GM13977 (cell line): ENCODE measurements at places on chromosomes 5 and 9.

GRCh38 chr9:21053851-21054250, 22.4 kb upstream of the HACD4 start:
- no peak for DNase-seq

GRCh38 chr5:6995115-6995514, 281.9 kb downstream of the TENT4A start:
- DNase-seq = no peak

GRCh38 chr5:34891981-34892380, 23.3 kb downstream of the RAD1 start:
- no peak for DNase-seq

DNA sequence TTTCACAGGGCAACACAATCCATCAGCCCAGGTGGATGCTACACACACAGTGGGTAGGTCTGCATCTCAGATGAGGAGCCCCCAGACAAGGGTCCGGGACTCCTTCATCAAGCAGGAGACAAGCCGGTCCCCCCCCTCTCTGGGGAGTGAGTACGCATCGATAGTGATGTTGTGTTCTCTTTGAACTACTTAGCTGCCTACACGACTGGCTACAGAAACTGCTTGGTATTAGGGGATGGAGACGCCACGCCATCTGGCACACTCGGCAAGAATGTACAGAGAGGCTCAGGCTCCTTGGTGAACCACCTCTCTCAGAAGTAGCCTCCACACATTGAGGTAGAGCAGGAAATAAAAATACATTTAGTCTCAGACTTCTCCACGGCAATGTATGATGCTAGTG, 179.8 kb downstream of the CNTNAP3 start:
- no peak for DNase-seq

GRCh38 chr5:20266066-20266465, 278.1 kb upstream of the CDH18 start:
- no peak for DNase-seq

DNA sequence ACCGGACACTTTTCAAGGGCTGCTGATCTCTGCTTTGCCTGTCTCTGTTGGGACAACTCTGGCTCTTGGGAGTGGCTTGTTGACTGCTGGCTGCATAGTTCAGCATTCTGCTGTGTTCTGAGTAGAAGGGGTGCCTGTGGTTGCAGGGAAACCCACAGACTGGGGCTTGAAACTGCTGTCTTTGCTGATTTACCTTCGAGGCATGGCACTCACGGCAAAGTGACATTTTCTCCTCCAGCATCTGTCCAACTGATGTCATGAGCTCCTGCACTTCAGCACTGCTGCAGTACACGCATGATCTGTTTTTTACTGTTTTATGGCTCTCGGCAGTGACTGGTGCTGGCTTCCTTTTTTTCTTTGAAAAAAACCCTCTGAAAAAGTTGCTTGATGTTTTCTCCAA, 69.2 kb downstream of the SPATA31D1 start:
- no peak for DNase-seq

GRCh38 chr9:122221183-122221811, 7.5 kb downstream of the LHX6 start:
- peak; percentile 23 for DNase-seq

DNA sequence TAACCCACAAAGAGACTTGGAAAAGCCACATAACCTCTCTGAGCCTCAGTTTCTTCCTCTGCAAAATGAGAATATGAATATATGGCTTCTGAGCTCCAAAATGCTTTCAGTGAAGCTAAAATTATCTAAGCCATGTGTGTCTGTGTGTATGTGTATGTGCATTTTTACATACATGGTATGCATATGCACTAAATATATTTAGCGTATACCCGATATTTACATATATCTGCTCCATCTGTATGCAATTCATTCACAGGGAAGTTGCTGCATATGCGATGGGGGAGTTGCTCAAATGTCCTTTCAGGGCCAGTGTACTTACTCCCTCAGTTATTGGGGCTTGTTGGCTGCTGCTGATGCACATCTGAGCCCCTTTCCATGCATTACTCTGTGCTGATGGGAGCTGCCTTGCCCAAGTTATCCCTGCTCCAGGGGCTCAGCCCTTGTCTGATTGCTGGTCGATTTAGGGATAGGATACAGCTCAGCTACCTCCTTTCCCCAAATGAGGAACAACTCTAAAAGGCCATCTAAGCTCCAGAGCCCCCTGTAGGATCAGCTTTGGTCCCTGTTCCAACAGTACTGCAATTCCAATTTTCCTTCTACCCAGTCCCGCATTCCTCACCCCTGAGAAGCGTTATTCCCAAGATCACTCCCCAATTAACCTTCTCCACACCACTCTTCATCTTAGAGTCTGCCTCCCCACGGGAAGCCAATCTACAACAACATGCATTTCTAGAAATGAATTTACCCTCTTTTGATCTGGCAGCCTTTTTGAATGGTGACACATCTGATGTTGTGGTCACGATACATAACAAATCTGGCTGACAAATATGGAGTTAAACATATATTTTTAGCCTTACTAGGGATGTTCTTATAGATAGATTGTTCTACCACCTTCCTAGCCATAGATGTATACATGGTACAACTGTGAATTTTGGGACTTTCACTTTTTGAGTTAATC, 15.9 kb downstream of the RHOBTB3 start:
- no peak for DNase-seq

- no peak for DNase-seq
Observed at GRCh38 chr9:19564396-19565061, 155.7 kb downstream of the ACER2 start.

DNA sequence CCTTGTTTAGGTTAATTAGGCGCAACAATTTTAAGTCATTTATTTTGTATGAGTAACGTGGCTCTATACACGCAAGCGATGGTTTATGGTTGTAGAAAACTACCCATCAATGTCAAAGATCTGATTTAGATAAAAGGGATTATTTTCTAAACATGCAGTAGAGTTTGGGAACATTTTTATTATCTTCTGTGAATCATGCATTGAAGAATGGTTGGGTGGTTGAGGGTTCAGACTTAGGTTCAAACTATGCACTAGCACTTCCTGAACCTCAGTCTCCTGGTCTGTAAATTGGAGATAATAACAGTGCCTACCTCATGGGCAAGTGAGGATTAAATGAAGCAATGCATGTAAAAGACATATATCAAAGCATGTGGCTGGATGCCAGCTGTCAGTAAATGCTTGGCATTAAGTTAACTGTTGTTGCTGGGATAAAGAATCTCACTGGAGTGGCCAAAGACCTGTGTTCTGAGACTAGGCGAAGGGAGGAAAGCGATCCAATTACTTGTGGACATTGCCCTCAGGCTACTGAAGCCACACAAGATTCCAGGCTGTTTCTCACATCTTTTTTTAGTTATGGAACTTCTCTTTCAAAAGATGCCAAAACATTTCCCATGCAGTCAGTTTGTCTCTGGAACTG, 1.1 kb upstream of the OTULINL start:
- no peak for DNase-seq

DNA sequence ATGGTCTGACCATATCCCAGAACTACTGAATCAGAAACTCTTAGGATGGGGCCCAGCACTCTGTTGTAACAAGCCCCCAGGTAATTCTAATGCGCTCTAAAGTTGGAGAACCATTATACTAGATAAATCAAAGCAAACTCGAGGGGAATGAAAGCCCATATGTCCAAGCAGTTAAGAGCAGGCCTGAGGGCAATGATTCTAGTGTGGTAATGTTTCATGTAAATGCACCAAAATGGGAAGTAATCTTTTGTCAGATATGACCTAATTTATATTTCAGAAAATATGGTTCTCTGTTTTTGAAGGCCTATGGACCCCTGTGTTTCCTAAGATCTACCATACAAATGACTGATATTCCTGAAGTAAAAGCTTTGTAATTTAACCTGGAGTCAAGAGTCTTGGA, 108.0 kb upstream of the PTGER4 start:
- no peak for DNase-seq

DNA sequence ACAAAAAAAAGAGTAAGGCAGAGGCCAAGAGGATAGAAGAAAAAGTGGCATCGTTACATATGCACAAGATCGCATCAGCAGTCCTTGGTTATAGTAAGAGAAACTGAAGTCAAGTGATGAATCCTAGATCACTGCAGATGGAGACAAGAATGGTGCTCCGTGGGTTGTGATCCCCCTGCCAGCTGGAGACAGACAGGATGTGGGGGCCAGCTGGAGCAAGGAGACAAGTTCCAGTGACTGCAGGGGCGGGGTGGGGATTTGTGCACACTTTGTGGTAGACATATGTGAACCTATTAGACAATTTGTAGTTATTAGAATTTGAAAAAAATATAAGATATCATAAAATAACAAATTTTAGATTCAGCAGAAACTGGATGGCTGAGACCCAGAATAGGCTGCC, 697.9 kb upstream of the ADAMTS16 start:
- DNase-seq = no peak

- no peak for DNase-seq
Observed at GRCh38 chr5:93364378-93364777, 216.6 kb downstream of the NR2F1-AS1 start.

DNA sequence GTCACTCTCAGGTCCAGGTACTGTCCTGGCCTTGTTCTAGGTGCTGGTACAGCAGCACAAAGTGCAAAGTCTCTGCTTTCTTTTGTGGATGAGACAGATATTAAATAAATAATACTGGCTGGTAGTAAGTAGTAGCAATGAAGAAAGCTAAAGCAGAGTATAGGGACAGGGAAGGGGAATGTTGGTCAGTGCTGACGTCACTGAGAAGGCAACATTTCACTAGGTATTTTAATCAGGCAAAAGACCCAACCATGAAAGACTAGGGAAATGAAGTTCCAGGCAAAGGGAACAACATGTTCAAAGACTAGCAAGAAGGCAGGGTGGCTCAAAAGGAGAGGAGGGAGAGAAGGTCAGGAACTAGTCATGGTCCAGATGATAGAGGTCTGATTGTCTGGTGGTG, 388.2 kb downstream of the YTHDC2 start:
- no peak for DNase-seq

GRCh38 chr5:1709171-1709803, 90.3 kb downstream of the MRPL36 start:
- DNase-seq = no peak

DNA sequence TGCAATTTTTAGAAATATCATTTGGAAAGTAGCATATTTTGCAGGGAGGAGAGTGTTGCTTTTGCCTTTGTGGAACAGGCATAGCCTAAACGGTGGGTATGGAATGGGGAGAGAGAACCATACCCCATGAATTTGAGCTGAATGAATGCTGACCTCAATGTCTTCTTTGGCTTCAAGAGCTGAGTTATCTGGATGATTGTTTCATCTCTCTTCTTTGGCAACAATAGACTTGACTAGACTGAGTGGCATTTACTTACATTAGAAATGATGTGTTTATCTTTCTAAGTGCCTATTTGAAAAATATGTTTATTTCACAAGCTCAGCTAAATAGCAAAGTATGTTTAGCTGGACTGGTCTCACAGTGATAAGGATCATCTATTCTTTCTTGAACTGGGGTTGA, 42.8 kb downstream of the SPEF2 start:
- DNase-seq = no peak

GRCh38 chr9:117957267-117957666, 253.1 kb downstream of the TLR4 start:
- no peak for DNase-seq
